ENCODE measurements at places on chromosomes 2 and 18.

DNA sequence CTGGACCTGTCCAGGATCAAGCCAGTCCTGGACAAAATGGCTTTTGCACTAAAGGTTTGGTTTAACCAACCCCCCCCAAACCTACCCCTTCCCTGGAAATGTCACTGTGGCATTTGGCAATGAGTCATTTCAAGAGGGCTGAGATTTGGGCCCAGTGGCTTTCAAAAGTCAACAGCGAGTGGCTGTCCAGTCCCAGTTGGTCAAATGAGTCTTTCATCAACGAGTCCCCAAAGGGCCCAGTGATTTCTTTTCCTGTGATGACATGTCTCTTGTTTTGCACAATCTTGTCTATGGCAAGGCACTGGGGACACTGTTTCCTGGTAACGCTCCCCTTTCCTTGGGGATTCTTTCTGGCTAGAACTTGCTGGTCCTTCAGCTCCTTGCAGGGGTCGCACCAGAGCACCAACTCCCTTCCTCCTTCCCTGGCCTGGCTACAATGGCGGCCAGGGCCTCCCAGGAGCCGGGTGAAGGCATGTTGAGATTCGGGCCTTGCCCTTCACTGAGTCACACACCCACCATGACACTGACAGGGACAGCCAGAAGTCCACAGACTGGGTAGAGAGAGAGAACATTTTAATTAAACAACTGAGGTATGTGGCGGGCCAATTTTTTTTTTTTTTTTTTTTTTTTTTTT is 87.2 kb downstream of the SMAD7 start:
- no peak for DNase-seq

GRCh38 chr2:86596118-86596517 is 27.5 kb downstream of the RNF103 start:
- no peak for DNase-seq

GRCh38 chr2:9326975-9327374 is 96.4 kb downstream of the ITGB1BP1 start:
- no peak for DNase-seq

DNA sequence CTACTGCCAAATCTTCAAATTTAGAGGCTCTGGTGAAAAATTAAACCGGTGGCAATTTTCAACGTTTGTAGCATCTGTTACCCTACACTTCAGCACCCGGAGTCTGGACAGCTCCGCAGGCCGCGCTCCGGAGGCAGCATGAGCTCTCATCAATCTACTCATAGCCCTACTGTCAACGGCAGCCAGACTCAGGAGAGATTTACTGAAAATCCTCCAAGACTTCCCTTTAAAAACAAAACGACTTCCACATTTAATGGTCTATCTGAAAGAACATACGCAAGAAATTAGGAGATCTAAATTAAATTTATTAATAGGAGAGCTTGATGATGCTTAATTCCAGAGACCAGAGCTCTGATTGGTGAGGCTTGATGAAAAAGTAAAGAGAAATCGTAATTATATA is 970 bp upstream of the ADCYAP1 start:
- DNase-seq: no peak

DNA sequence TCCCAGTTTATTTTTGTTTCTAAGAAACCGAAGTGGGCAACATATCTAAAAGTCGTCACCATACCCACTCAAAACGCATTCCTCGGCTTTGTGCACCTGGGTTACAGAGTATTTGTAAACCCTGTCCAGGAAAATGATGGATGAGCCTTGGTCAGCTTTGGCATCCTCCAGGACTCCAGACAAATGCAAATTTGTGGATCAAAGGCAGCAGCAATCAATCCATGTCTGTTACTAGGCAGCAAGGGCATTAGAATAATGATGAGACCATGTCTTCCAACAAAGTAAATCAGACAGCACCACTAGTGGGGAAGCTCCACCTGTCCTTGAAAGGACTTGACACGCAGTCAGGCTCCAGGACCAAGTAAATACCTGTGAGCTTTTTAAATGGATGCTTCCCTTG is 672.6 kb upstream of the GYPC start:
- DNase-seq: no peak

- no peak for DNase-seq
Observed at GRCh38 chr2:200077210-200077650, 121.8 kb downstream of the MAIP1 start.

- DNase-seq: no peak
Observed at GRCh38 chr18:13525381-13526029, 200.9 kb downstream of the FAM210A start.

GRCh38 chr2:53210538-53210937 is 557.1 kb upstream of the CHAC2 start:
- no peak for DNase-seq

DNA sequence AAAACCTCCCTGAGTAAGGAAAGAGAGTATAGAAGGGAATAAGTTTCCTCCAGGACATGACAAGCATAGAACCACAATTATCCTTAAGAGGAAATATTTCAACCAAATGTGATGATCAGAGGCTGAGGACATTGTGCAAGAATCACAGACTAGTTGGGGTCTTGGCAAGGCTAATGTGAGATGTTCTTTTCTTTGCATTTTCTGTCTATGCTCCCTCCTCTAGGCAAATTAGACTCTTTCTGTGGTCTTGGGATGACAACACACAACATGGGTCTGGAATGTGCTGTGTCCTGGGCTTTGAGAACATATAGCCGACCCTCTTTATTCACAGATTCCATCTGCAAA is 32.0 kb upstream of the IL1RL1 start:
- DNase-seq: no peak

- no peak for DNase-seq
Observed at GRCh38 chr2:98461498-98462049, 16.9 kb downstream of the INPP4A start.

- no peak for DNase-seq
Observed at GRCh38 chr2:65030476-65031332, 25.5 kb upstream of the CEP68 start.

DNA sequence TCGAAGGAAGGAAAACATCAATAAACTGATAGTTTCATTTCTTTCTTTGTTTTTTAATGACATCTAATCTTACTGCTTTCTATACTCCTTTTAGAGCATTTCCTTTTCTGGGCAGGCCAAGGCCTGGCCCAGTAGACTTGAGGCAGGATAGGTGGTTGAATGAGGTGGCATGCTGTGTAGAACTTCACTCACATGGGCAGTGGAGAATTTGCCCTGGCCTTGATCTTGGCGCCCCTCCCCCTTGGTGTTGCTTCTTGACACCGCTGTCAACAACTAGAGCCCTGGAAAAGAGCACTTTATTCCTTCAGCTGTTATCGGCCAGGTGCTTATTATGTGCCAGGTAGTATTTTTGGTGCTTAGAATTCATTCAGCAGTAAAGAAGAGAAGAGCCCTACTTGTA is 37.4 kb downstream of the XRCC5 start:
- DNase-seq: no peak

DNA sequence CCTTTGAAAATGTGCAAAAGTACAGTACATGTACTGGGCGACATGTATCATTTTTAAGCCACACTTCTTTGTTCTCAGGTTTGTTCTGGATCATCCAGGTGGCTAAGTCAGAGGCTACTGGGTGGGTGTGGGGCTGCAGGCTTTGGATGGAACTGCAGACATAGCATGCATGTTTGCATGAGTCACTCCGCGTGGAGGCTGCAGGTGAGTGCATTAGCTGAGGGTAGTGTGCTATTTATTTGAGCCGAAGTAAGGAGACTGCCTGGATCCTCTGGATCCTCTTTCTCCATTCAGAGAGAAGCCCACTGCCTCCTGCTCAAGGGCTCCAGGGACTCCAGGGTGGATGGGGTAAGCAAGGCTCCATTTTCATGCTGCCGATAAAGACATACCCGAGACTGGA is 9.4 kb upstream of the NEURL3 start:
- DNase-seq: no peak

- DNase-seq: no peak
Observed at GRCh38 chr2:60294901-60295635, 258.4 kb downstream of the BCL11A start.

GRCh38 chr2:83585250-83585649 is 873.8 kb downstream of the SUCLG1 start:
- no peak for DNase-seq

- no peak for DNase-seq
Observed at GRCh38 chr2:60558536-60558935, 5.1 kb upstream of the BCL11A start.

DNA sequence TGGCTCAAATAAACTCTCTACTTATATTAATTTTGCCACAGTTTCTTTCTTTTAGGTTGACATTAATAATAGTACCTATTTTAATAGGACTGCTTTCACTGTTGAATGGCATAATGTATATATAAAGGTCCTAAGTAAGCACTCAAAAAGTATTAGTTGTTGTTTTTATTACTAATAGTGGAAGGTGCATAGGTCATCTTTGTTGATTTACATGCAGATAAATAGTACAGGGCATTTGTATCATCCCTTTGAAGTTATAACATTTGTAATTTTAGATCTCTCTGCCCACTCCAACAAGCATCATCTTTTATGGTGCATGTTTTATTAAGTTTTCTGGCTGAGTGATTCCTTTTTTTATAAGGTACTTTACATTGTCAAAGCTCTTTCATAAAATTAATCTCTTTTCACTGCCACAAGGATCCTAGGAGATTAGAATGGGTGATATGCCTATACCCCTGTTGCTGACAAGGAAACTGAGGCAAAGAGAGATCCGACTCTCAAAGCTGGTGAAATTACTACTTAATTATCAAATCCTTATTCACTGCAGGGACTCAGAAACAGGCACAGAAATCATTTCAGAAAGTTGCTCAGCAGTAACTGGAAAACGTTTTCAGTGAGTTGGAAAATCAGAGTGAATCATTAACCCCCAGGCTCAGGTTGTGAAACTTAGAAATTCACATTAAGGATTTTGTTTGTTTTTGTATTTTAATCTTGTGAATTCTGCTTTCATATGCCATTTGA is 299.6 kb downstream of the AGPS start:
- no peak for DNase-seq

DNA sequence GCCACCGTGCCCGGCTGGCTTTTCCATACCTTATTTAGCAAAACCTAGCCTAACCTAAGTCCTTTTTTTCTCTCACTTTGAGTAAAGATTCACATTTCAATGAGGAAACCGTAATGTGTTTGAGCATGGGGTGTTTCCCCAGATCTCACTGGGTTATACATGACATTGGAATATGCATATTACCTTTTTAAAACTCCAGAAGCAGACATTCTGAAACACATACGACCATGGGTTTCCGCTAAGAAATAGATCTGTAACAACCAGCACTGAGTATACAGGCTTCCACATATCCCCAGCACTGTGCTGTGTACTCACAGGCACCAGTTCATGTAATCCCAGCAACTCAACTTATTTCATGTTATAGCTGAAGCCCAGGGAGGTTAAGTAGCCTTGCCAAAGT is 41.0 kb upstream of the FOSL2 start:
- no peak for DNase-seq

GRCh38 chr2:54709336-54709809 is 14.1 kb upstream of the EML6 start:
- DNase-seq: no peak

DNA sequence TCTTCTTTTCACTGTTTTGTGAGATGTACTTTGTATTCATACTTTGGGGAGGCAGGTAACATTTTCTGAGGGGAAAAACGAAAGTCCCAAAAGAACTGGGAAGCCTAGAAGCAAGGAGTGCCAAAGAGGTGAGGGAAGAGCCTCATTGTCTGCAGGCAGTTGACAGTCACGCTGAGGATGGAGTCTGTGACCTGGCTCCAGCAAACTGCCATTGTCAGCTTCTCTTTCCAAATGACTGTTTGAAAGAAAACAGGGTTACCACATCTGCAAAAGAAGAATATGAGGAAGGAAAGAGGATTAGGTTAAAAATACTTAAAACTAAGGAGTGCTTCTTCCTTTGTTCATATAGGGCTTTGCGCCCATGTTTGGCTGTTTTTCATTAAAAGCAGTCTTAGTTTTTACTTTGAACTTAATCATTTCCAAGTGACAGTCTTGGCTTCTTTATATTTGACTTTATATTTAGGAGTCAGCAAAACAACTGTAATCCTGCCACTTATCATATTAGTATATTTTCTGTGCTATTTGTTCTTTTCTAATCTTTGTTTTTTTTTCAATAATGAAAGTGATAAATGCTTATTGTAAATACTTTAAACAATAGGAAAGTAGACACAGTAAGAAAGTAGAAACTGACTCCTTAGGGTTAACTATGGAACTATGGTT is 35.0 kb downstream of the CERS6 start:
- DNase-seq: no peak

DNA sequence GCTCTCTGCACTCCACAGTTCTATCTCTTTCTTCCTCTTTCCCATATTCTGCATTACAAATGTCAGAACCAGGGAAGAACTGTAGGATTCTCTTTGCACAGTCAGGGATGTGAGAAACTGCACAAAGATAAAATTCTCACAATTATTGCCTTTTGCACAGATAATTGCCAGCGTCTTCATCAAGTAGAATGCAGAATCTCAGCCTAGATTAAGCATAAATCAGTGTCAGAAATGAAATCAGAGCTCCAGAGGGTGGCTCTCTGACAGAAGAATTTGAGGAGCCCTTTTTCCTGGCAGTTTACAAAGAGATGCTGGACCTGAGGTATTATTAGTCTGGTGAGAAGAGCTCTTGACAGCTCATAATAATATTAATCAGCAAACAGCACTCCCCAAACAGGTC is 173.1 kb downstream of the PTH2R start:
- no peak for DNase-seq

DNA sequence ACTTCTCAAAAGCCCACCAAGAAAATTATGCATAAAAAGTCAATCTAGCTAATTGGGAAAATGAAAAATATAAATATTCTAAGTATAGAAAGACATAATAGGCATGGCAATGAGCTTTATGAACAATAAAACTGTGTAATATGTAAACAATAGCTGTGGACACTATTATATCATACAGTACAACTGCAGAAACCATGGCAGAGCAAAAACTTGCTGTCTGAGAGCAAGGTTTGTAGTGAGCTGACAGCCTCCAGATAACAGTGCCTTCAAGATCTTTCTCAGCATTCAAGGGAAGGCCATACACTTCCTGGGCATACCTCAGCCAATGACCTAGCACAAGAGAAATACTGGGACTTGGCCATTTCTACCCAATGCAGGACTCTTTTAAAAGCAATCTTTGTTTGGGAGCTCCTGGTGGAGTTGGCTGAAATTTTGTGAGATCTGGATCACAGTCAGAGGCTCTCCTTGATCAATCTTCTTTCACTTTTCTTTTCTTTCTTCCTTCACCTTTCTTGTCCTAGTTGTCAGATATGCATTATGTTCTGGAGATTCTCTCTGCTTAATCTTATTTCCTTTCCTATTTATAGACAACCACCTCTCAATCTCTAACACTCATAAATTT is 427.2 kb upstream of the UBE2E3 start:
- DNase-seq: no peak

DNA sequence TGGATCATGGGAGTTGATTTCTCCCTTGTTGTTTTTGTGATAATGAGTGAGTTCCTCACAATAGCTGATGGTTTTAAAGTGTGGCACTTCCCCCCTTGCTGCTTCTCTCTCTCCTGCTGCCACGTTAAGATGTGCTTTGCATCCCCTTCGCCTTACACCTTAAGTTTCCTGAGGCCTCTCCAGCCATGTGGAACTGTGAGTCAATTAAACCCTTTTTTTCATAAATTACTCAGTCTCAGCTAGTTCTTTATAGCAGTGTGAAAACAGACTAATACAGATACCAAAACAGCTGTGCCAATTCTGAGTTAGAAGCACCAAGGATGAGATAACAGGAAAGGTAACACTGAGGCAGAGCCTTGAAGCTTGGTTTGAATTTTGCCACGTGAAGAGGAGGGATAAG is 44.7 kb downstream of the ITSN2 start:
- DNase-seq: no peak

GRCh38 chr2:57907411-57907810 is 139.2 kb upstream of the VRK2 start:
- DNase-seq: no peak
